SK-N-DZ (cell line): ENCODE measurements at places on chromosomes 12 and 14.

GRCh38 chr12:29316752-29317151, 64.2 kb downstream of the ERGIC2 start:
- no peak for DNase-seq

GRCh38 chr14:22488522-22489243, 100.3 kb downstream of the DAD1 start:
- no peak for DNase-seq

GRCh38 chr14:34043627-34044372, 92.9 kb upstream of the EGLN3 start:
- DNase-seq = no peak

GRCh38 chr12:114401328-114402083, 4.4 kb downstream of the TBX5 start:
- no peak for DNase-seq

DNA sequence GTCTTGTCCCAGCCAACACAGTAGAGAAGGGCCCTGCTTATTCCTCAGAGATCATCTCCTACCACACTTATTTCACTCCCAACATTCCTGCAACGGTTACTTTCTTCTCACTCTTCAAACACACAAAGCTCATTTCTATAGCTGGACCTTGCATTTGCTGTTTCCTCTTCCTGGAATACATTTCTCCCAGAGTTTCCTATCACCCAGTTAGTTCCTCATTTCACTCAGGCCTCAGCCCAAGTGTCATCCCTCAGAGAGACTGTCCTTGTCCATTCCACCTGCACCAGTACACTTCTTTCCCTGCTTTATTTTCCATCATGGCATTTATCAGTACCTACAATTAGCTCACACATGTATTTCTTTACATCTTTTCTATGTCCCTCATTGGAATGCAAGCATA, 14.7 kb upstream of the STK38L start:
- DNase-seq = no peak

DNA sequence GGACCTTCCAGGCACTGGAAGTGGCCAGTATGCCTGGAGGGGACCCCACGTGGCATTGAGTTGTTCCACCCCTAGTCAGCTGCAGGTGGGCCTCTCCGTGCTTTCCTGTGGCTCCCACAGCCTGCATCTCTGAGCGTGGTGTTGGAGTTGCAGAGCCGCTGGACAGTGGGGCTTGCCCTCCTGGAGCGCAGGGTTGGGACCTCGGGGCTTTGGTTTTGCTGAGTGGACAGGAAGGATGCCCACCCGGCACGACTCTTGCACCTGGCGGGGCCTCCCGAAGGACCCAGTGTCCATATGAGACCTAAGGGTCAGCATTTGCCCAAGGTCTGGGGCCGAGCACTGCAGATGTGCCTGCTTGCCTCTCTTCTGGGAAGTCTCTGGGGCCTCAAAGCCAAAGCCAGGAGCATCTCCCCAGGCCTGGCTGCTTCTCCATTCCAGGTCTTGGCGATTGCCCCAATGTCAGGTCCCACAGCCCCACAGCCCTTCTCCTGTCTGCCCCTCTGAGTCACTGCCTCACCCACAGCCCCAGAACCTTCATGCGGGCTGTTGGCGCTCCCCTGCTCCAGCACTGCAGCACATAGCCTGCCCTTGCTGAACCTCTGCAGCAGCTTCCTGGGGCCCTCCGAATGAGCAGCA, 1.5 kb downstream of the PACS2 start:
- DNase-seq = no peak
